ENCODE measurements at places on chromosomes 7 and 10.

DNA sequence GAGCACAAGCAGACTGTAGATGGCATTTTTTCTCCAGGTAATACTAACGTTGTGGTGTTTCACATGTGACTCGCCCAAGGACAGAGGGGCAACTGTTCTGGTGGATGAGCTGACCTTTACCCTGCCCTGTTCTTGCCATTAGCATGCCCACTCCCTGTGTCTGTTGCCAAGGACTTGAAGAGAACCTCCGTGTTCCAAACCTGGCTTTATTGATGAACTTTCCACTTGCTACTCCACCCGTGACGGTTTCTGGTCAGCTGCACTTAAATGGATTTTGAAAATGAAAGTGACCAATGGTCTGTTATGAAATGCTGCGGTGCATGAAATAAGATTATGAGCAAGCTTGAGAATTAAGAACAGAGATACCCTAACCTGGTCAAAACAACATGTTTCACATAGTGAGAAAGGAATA, 30.4 kb downstream of the LRRC4 start:
- no peak for DNase-seq

DNA sequence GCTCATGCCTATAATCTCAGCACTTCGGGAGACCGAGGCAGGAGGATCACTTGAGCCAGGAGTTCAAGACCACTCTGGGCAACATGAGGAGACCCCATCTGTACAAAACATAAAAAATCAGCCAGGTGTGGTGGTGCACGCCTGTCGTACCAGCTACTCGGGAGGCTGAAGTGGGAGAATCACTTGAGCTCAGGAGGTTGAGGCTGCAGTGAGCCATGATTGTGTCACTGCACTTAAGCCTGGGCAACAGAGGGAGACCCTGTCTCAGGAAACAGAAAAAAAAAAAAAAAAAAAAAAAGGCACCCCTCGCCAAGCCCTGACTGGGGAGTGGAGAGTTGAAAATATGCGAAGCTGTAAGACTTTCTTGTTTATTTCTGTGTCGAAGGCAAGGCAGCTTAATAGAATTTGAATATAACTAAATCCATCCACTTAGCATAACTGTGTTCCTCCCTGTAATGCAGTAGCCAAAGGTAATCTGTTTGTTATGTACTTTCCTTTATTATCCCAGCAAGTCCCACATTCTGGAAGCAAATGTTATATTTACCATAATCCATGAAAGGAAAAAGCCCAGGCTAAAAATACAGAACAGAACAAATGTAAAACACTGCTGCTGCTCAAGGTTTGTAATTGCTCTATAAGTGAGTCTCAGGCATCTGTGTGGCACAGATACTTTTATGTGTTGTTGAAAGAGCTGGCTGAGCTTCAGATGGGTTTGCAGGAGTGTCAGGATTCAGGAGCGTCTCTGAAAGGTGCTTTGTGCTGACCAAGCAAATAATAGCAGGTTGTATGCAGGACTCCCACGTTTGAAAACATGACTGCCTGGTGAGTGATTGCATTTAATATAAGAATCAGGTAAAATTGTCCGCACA, 127.2 kb downstream of the CELF2 start:
- no peak for DNase-seq

DNA sequence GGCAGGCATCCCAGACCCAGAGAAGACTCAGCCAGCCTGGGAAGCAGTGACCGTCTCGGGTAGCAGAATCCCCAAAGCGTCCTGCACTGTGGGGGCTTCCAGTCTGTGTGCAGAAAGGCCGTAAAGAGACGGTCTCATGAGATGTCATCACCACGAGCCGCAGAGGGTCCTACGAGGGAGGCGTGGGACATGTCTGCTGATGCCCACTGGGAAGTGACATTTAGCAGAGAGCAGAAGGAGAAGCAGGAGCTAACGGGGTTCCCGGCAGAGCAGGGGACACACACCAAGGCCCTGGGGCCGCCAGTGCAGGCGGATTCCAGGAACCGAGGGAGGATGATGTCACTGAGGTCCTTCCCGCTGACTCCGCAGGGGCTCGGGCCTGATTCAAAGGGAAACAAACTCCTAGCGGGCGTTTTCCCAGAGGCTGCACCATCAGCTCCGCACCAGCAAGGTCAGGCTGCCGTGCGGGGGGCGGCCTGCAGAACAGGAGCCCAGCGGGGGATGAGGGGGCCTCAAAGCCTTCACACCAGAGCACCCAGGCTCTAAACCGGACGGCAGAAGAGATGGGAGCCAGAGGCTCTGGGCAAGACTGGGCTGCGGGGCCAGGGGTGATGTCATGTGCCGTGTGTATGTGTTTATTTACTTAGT, 85.4 kb upstream of the PDGFA start:
- DNase-seq = no peak

GRCh38 chr7:70710651-70711050, 421.3 kb upstream of the GALNT17 start:
- no peak for DNase-seq

DNA sequence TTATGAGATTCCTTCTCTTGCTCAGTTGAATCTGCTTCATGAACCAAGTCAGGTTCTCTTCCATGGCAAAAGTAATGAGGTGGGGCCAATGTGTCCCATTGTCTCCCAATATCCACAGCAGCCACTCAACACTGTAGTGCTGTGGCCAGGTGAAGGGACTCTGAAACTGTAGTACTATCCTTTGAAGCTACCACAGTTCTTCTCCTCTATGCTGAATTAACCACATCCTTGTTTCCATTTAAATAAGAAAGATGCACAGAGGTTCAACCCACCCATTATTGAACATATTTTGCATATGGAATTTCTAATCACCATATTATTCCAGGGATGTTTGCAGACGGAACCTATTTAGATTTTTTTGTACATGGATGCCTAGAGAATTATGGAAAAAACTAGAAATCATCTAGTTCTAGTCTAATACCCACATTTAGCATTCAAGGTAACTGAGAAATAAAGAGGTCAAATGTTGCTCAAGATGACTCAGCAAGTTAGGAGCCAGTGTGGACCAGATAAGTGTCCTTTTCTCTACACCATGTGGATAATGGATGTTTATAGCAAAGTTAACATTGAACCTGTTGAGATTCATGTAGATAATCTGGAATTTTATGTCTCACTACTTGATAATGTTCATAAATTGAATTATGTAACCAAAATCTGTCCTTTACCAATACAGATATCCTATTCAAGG, 64.5 kb downstream of the LRRTM3 start:
- DNase-seq = no peak

- DNase-seq = no peak
Observed at GRCh38 chr10:71211053-71211452, 1.3 kb upstream of the UNC5B start.

DNA sequence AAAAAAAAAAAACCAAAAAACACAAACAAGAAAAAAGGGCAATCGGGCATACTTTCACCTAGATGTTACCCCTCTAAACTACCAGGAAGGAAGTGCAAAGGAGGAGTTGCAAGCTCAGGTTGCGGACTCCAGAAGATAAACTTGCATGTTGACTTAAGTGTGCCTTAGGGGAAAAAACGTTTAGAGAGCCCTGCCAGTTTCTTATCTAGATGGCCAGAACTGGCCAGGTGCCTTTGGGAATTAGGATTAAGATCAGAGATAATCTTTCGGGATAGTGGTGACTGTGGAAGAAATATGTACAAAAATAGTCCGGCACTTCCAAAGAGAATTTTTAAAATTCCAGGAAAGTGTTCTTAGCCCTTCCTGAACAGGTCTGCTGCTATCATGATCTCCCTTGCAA, 17.6 kb downstream of the EVX1 start:
- DNase-seq = no peak

Data from stimulated activated CD8-positive, alpha-beta memory T cell treated with anti-CD3 and anti-CD28 coated beads, Interleukin-7, amount 100 ng/mL, for 1 hour (primary cell).